ENCODE measurements at places on chromosomes 2 and 18.

DNA sequence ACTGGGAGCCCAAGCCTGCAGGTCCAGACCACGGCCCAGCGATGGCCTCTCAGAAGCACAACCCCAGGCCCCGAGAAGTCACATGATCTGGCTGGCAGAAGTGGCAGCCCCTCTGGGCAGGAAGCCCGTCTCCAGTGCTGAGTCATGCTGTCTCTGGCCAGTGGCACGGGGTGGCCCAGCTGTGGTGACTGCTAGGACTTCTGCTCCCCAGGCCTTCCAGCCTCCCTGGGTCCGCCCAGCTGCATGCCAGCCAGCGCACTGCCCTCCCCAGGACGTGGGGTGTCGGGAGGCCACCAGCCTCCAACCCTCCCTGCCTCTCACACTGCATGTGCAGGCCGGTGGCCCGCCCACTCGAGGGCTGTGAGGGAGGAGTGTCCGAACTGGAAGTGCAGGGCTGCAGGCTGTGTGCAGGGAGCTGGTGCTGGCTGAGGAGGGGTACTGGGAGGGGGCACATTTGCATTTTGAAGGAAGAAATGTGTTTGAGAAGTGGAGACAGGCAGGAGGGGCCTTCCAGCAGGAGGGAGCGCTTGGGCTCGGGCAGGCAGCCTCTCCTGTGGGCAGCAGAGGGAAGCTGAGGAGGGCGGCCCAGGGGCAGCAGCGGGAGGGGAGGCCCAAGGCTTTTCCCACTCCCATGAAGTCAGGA is 17.0 kb upstream of the HPCAL1 start:
- DNase-seq, result no peak

DNA sequence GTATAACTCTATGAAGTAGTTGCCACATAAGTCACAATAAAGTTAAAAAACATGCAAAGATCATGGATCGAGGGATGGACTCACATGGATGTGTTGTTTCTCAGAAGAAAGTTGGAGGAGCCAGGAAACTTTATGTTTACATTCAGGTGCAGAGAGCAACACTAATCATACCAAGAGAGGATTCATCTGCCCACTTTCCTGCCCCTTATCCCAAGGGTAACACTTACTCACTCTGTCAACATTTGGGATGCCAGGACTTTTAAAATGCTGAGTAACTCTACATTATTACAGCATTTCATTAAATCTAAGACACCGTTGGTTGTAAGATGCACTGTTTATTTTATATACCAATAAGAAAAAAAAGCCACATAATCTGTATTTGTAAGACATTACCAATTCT is 170.4 kb downstream of the KCNE4 start:
- no peak for DNase-seq

DNA sequence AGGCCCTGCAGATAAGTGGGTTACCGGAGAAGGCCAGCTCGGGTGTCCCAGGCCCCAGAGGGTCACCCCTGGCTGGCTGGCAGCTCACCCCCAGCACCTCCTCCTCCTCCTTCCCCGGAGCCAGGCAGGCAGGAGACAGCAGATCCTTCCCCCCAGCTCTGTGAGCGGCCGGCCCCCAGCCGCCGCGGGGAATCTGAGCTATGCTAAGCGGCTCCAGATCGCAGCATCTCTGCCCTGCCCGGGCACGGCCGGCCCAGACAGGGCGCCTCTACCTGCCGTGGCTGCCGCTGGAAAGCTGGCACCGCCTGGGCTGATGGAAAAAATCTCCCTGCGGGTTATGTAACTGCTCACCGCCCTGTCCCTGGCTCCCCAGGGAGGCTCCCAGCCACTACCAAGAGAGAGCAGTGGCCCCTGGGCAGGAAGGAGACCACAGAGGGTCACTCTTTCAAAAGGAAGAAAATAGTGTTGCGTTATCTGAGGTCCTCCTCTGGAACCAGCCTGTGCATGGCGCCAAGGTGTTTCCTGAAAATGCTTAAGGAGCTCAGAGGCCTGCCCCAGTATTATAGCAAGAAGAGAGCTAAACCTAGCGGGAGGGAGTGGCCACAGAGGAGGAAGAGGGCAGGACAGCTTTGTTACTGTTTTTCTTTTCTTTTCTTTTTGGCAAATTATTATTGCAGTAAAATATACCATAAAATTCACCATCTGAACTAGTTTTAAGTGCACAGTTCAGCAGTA is 179.0 kb downstream of the SMAD7 start:
- DNase-seq, result no peak

DNA sequence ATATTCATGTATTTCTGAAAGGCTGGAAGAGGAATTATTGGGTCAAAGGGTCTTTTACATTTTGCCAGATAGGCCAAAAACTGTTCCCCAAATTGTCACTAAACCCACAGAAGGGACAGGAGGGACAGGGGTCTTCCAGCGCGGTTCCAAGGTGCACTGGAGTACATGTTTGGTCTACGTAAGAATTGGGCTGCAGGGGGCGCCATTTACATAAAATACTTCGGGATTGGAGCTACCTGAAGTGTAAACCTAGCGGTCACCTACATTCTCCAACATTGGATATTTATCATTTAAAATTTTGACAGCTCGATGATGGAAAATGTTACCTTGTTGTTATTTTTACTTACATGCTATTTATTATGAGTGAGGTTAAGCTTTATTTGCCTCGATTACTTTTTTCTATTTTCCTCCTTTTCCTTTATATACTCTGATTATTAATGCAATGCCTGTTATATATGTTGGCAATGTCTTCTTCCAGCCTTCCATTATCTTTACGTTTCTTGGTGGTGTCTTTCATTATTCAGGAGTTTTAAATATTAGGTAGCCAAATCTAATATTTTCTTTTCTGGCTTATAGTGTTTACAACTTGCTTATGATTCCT is 43.0 kb upstream of the RAB6C start:
- DNase-seq, result peak; percentile 47

DNA sequence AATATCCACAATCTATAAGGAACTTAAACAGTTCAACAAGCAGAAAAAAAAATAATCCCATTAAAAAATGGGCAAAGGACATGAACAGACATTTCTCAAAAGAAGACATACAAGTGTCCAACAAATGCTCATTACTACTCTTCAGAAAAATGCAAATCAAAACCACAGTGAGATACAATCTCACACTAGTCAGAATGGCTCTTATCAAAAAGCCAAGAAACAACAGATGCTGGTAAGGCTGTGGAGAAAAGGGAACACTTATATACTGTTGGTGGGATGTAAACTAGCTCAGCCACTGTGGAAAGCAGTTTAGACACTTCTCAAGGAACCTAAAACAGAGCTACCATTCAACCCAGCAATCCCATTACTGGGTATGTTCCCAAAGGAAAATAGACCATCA is 7.2 kb upstream of the CRYGB start:
- DNase-seq, result no peak

DNA sequence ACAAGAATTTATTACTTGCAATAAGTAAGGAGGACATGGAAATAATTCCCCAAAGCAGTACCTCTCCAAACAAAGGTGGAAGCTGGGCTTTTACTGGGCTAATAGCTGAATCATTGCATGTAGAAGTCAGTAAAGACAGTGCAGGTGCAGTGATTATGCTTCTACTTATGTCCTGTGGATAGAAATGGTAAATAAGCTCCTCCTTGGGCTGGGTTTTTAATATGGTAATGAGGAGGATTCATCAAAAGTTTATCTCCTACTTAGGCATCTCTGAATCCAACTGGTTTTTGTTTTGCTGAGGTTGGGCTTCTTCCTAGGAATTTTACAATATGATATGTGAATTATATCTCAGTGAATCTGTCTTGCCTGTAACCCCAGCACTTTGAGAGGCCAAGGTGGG is 297.4 kb upstream of the MC4R start:
- no peak for DNase-seq

DNA sequence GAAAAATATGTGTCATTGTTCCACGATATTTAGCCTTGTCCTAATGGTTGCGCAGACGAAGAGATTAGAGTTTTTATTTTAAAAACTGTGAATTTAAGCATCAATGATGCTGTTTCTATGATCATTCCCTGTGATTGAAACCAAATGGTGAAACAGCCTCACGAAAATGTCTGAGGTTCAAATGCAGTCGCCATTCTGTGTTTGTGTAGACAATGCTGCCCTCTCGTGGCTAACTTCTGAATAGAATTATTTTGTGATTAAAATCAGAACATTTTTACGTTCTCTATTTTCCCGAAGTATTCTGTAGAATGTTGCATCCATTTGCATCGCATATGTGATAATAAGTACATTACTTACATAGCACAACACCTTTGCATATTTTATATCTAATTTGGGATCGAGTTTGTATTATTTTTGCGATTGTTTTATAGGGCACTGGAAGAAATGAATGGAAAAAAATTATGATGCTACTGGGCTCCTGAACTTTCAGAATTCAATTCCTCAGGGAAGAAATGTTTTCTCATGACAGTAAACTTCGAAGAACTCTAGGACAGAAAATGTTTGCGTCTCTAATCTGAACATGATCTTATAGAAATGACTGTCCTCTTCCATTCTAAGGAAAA is 54.8 kb upstream of the CREB1 start:
- DNase-seq, result peak; percentile 33

- peak; percentile 75 for DNase-seq
Measured at GRCh38 chr2:119387381-119388129, 20.8 kb downstream of the DBI start.

DNA sequence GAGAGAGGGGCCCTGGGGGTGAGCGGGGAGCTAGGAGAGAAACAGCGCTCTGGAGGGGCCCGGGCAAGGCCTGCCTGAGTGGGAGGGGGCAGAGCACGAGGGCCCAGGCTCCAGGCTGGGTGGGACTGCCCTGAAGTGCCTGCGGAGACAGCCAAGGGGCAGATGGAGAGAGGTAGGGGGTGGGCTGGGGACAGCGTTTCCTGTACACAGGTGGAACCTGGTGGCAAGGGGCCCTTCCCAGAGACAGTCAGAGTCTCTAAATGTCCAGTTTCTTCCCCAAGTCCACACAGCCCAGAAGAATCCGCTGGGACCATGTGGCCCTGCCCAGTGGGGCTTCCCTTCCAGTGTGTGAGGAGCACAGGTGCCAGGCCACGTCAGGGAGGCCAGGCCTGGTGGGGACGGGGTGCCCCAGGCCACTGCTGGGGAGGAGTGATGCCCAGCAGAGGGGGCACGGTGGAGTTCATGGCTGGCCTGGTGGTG is 1.7 kb upstream of the GPR35 start:
- DNase-seq, result no peak

GRCh38 chr2:85690932-85691331 is 3.2 kb upstream of the GNLY start:
- DNase-seq, result no peak

DNA sequence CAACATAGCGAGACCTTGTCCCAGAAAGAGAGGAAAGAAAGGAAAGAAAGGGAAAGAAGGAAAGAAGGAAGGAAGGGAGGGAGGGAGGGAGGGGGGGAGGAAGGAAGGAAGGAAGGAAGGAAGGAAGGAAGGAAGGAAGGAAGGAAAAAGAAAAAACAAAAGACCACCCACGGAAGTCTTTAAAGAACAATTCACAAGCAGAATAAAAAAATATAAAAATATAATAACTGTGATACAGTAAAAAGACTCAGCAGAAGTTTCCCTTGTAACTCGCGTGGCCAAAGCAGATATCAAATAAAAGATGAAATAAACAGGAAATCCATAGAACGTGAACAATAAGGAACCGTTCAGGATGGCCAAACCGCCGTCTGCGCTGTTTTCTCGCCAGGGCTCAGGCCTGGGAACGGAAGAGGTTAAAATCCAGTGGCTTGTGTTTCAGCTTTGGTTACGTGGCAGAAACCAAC is 1.2 kb upstream of the SLC1A4 start:
- DNase-seq, result no peak

- no peak for DNase-seq
Measured at GRCh38 chr2:177265824-177266817, 1.6 kb upstream of the NFE2L2 start.

GRCh38 chr18:3120356-3120755 is 99.4 kb downstream of the MYOM1 start:
- DNase-seq, result no peak

- DNase-seq, result no peak
Measured at GRCh38 chr18:28357766-28358401, 181.0 kb upstream of the CDH2 start.

DNA sequence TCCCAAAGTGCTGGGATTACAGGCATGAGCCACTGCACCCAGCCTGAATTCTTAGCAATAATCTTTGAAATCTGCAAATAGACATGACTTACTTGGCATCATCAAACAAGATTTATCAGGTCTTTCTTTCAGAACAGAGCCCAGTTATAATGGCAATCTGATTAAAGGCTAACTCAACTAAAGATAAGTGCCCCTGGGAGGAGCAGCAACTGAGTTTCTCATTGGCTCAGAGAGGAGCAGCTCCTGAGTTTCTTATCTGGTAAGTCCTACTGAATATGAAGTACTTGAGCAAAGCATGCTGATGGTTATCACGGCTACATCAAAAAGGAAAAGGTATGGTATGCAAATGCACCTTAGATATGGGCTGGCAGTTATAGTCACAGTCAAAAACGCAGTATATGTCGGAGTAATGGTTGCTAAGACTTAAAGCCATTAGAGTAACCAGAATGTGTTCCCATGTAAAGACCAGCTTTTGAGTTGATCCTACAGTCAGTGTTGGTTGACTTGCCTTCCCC is 15.0 kb upstream of the AP1S3 start:
- no peak for DNase-seq

DNA sequence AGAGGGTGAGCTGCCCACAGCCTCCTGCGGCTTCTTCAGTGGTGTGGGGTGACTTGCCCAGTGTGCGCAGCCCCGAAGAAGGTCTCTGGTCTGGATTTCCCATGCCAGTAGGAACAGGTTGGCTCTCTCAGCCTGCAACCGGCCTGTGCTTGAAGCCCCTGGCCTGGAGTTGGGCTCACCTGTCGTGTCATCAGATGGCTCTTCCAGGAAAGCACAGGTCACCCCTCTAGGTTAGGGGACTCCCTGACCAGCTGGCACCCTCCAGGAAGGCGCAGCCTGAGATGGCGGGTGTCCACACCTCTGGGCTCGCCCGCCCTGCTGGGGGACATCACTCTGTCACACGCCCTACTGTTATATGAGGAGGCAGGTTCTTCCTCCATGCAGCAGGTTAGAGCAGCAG is 179.8 kb downstream of the SEPTIN10 start:
- no peak for DNase-seq

GRCh38 chr2:47724221-47724981 is 58.5 kb upstream of the MSH6 start:
- DNase-seq, result peak; percentile 78

GRCh38 chr2:234542742-234543141 is 45.9 kb upstream of the ARL4C start:
- no peak for DNase-seq

DNA sequence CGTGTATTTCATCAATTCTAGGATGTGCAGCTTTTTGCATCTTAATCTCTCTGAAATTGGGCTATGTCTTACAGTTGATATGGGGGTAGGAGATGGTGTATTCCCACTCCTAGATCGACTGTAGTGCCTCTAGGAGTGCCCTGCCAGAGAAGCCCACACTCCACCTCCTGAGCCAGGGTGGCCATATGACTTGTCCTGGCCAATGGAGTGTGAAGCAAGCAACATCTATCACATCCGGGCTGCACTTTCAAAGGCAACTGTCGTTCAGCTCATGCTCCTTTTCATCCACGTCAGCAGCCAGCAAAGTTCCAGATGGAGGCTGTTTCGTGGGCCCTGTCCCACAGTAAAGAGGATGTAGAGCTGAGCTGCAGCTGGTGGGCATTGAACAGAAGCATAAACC is 149.4 kb upstream of the SLC1A4 start:
- DNase-seq, result peak; percentile 72

Measured in GM10248 (cell line).